Fibroblast of skin of left biceps (primary cell): ENCODE measurements at places on chromosomes 6 and 20.

DNA sequence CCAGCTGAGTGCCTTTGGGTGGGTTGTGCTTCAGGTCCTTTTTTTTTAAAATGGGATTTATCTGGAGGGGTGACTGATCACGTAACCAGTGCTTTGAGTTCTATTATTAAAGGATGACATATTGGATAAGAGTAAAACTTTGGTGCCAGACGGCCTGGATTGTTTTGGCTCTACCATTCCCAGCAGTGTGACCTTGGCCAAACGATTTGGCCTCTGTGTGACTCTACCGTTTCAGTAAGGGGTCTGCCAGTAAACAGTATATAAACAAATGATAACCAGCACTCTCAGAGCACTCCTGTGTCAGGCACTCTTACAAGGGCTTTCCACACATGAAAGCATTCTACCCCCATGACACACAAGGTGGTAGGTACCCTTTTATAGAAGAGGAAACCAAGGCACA lies 8.7 kb downstream of the SCRT2 start:
- DNase-seq = no peak

GRCh38 chr20:33651562-33652048 lies 10.5 kb upstream of the C20orf144 start:
- DNase-seq = no peak

- DNase-seq = no peak
These were observed 73.3 kb upstream of the E2F3 start for GRCh38 chr6:20328266-20328923.

DNA sequence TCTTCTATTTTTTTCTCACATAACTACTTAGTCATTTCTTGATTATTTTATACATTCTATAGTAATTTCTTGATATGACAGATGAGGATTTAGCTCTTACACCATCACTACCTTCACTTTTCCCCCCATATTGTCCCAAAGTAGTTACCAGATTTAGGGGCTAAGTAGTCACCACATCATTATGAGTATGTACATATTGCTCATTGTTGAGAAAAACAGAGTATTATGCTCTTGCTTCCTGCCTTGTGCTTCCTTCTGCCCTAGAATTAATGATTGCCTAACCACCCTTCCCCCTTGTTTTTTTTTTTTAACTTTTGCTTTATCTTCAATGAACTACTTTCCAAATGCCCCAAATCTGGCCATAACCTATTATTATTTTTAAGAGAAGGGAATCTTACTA lies 6.8 kb upstream of the HLA-B start:
- no peak for DNase-seq
